ENCODE measurements at places on chromosomes 2 and 18.

DNA sequence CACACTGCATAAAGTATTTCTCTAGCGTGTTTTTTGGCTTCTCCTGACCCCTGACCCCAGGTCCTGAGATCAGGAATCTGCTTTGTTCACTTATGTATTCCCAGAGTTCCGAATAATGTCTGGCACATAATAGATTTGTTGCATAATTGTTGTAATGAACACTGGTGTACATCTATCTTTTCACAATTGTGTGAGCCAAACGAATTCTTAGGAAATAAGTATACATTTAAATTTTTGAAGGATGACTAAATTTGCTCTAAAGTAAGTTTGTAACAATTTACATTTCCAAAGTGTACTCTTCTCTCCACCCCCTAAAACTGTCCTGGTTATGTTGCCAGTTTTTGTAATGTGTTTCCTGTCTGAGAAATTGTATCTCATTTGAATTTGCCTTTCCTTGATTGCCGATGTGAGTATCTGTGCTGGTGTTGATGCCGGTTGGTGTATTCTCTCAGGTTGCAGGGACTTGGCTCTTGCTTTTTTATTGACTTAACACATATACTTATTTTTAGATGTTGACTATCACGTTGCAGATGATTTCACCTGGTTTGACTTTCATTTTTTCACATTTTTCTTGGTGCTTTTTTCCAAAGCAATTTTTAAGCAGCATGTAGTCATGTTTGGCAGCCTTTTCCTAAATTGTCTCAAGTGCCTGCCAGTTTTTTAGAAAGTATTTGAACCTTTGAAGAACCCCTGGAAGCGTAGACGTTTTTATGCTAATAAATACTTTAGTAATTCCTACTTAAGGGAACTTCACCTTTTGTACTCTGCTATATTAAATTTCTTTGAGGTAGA, 16.1 kb upstream of the FARP2 start:
- no peak for DNase-seq

GRCh38 chr18:62954366-62954765, 239.0 kb downstream of the PHLPP1 start:
- peak; percentile 33 for DNase-seq

GRCh38 chr2:98849113-98849512, 86.9 kb downstream of the CRACDL start:
- no peak for DNase-seq

- DNase-seq: no peak
Measured at GRCh38 chr2:105290981-105291660, 38.4 kb downstream of the TGFBRAP1 start.

DNA sequence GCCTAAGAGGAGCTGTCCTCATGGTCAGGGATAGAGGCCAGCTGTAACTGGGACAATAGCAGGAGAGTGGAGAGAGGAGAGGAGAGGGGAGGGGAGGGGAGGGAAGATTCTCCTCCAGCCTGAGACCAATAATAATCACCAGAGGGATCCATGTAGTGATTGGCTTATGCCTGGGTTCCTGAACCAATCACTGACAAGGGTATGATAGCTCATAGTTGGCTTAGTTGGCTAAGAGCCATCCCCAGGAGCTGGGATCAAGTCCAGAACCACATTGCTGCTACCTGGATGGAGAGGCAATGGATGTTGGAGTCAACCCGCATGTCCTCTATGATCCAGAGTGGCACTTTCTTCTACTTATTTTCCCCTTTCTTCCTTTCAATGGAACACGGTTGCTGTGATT, 7.7 kb upstream of the ST8SIA5 start:
- DNase-seq: no peak

GRCh38 chr2:25055376-25055920, 13.6 kb downstream of the EFR3B start:
- DNase-seq: no peak
